IPS DF 19.7 (cell line): ENCODE measurements at places on chromosomes 12 and 14.
A peak's percentile ranks its signal among the peaks of the same experiment; 100 is the strongest.

DNA sequence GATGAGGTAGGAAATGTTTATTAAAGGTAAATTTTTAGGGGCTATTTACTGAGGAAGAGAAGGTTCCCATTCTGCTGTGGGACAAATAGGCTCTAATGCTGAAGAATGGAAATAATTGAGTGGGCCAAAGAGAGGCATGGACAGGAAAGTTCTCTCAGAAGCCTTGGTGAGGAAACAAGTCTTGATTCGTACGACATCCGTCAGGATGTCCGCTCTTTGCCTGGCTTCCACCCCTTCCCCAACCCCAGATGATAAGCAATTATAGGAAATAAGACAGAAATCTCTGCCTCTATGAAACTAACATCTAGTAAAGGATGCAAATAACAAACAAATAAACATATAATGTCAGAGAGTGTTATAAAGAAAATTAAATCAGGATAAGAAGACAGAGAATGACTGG, 91.7 kb upstream of the BCAT1 start:
- no peak for DNase-seq

GRCh38 chr12:32561931-32562341, 117.2 kb upstream of the DNM1L start:
- no peak for DNase-seq

GRCh38 chr14:75167325-75167724, 9.1 kb downstream of the TMED10 start:
- no peak for DNase-seq

DNA sequence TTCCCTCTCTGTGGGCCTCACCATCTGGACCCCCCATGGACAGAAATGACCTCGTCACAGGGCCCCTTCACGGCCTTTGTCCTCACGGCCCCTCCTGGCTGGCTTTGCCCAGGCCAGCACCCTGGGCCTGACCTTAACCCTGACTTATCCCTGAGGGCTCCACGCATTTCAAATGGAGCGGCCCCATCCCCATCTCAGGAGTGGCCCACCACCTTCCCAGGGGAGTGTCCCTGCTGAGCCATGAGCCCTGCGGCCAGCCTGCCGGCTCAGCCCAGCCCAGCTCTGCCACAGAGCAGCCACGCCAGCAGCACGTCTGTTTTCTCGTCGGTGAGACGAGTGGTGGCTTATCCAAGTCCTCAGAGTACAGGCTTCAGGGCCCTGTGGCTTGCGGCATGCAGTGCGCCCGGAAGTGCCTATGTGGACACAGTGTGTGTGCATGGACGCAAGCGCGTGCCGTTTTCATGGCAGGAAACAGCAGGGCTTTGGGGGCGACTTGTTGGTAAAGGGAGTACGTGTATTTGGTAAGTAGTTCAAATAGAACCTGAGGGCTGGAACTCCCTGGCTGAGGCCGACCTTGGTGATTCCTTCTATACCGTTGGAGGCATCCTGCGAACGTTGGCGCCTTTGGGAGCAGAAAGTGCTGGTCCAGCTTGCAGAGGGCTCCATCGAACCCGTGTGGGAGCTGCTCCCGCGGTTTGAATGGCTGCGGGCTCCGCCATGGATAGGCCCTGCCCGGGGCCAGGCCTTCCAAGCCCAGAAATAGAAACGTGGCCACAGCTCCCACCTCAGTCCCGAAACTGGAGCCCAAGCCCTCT, 52.1 kb downstream of the LRCOL1 start:
- DNase-seq = no peak

DNA sequence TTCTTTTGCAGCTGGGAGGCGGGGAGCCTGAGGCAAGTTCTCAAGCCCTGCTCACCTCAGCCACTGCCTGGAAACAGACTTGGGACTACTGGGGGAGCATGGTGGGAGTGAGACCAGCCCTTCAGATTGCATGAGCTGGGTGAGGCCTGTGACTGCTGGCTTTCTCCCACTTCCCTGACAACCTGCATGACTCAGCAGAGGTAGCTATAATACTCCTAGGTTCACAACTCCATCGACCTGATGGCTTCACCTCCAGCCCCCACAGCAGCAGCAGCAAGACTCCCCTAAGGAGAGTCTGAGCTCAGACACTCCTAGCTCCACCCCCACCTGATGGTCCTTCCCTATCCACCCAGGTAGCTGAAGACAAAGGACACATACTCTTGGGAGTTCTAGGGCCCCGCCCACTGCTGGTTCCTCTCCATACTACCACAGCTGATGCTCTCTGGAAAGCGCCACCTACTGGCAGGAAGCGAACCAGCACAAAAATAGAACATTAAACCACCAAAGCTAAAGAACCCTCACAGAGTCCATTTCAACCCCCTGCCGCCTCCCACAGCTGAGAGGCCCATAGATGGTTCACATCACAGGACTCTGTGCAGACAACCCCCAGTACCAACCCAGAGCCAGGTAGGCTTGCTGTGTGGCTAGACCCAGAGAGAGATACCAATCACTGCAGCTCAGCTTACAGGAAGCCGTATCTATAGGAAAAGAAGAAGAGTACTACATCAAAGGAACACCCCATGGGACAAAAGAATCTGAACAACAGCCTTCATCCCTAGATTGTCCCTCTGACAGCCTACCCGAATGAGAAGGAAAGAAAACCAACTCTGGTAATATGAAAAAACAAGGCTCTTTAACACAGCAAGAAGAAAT, 68.7 kb downstream of the RPAP3 start:
- DNase-seq = peak; percentile 90

DNA sequence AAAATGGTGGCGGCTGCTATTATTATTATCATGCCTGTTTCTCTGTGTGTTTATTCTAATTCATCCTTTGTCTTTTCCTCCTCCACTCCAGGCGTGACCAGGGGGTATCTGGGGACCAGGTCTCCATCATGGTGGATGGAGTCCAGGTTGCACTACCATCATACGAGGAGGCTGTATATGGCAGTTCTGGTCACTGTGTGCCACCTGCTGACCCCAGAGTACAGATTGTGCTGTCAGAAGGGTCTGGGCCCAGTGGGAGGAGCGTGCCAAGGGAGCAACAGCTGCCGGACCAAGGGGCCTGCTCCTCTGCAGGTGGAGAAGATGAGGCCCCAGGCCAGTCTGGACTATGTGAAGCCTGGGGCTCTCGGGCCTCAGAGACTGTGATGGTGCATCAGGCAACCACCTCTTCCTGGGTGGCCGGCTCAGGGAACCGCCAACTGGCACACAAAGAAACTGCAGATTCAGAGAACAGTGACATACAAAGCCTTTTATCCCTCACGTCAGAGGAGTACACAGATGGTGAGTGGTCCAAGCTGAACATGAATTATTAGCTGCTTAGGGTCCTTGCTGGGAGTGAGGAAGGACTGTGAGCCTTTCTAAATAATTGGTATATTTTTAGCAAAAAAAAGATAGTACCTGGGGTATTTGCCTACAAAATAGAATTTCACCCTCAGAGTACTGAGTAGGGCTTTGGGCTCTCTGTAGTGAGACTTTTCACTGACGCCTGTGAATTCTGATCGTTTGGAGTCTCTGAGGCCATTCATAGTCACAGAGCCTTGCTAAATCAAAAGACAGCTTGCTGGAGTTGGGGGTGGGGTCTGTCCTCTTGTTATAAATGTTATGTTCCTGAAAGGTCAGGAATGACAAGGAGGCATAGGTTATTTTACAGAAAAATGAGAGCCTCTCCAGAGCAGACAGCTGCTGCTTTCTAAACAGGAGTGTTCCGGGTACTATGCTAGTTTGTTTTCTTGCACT, 58.1 kb upstream of the SRSF5 start:
- DNase-seq = no peak

GRCh38 chr12:107014055-107014454, 27.1 kb upstream of the MTERF2 start:
- DNase-seq = peak; percentile 17

DNA sequence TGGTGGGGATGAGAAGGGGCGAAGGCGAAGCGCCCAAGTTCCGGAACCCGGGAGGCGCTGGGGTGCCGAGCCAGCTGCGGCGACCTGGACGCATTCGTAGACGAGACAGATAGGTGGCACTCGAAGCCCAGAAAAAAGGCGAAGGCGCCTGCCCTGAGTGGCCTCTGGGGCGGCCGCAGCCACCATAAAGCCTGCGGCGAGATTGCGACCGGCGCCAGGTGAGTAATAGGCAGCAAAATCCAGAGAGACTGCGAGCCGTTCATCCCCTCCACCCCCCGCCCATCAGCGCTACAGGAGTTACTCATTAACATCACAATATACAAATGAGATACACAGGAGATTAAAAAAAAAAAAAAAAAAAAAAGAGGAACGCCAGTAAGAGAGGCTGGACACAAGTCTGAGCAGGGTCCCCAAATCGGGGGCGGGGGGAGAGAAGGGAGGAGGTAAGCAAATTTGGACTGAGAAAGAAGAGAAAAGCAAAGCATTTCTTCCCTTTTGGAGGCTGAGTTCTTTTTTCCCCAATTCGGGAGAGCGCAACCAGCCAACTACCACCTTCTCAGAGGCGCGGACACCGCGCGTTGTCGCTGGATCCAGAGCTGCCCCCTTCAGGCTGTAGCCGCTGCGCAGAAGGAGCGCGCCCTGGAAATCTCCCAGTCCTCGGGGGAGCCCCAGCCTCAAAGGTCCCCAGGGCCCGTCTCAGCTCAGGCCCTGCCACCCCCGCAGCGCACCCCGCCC, 15.7 kb downstream of the TBX3 start:
- DNase-seq = no peak
